ENCODE measurements at places on chromosomes 1 and 21. TPM values are rescaled to one million over a fixed set of nuclear protein-coding genes. Genes with fewer than 3 reads are reported as not detected.

The GCSAML gene
- total RNA-seq, result not detected

The RUNX1 gene
- total RNA-seq, result 12.1 TPM

The PLA2G2A gene
- total RNA-seq, result 13.0 TPM

The CD53 gene
- not detected for total RNA-seq

The CHIA gene
- total RNA-seq, result not detected

The YBX1 gene
- 622 TPM for total RNA-seq

The CORT gene
- total RNA-seq, result not detected

The NMNAT2 gene
- total RNA-seq, result 16.4 TPM

DNA sequence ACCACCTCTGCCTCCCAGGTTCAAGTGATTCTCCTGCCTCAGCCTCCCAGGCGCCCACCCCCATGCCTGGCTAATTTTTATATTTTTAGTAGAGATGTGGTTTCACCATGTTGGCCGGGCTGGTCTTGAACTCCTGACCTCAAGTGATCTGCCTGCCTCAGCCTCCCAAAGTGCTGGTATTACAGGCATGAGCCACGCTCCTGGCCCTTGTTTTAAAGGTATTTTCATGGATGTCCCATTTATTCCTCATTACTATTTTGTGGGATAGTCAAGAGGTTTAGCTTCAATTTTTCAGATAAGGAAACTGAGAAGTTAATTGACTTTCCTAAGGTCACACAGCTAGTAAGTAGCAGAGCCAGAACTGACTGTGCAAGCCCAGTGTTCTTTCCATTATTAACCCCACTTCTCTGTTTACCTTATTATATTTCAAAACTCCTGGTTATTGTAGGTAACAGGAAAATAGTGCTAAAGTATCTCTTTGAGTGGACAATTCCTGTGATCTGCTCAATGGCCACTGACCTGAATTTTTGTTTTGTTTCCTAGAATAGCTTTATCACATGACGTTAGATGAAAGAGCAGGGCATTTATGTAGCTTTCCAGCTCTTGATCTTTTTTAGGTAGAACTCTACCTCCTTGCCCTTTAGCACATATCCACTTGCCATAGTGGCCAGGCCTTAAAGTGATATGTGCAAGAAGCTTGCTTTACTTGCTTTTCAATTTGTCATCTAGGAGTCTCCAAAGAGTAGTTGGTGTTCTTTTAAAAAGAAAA is 13.6 kb downstream of the ZYG11B start:
- DNase-seq, result no peak

DNA sequence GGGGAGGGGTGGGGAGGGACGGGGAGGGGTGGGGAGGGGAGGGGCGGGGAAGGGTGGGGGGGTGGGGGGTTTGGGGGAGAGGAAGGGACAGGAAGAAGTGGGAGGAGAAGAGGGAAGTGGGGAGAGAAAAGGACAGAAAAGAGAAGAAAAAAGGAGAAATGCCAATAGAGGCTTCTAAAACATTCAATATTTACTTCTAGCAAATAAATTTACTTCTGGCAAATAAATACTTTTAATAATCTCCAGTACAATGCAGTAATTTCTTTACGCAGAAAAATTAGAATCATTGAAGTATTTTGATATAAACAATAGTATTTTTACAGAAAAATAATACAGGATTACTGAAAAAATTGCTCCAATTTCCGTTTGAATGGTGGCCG is 9.4 kb upstream of the GPR161 start:
- DNase-seq, result no peak

- no peak for DNase-seq
These were observed 1.4 kb upstream of the SPATA1 start for GRCh38 chr1:84504580-84505492.

DNA sequence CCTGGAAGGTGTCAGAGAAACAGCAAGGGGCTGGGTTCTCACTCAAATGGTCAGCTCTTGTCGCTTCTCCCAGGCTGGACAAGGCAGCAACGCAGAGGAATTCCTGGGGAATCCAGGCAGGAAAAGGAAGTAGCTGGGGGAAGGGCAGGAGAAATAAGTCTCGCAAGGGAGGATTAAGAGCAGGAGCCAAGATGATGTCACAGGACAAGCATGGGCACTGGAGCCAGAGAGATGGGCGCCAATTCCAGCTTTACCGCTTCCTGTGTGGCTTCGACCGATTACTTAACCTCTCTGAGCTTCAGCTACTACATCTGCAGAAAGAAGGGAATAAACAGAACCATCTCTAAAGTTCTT is 70.5 kb downstream of the SSBP3 start:
- DNase-seq, result no peak

DNA sequence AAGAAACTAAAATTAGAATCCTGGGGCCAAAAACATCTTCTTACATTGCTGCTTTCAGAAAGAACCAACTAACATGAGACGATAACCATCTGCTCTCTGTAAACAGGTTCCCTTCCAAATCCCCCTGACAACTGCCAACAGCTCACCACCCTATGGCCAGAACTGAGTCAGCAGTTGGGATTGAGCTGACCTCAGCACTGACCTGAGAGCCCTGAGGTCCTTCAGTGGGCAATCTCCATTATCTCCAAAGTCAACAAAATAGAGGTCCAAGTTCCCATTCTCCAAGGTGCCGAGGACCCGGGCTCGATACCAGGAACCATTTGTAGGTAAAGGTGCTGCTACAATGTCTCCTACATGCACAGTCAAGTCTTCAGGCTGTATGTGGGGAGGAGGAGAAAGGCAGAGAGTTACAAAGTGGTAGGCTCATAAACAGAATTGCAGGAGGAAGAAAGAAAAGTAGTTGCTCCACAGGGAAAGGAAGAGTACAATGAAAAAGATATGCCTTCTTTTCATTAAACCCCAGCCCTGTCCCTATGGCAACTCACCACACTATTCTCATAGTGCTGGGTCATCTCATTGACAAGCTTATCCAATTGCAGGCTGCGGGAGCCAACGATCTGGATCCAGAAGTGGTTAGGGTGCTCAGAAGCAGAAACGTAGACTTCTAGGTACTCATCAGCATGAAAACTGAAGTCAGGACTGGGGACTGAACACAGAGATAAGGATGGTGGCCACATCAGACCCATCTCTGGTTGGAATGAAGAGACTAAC is 12.8 kb upstream of the MRPL9 start:
- no peak for DNase-seq

- DNase-seq, result no peak
These were observed 8.1 kb upstream of the PMVK start for GRCh38 chr1:154944401-154945159.

DNA sequence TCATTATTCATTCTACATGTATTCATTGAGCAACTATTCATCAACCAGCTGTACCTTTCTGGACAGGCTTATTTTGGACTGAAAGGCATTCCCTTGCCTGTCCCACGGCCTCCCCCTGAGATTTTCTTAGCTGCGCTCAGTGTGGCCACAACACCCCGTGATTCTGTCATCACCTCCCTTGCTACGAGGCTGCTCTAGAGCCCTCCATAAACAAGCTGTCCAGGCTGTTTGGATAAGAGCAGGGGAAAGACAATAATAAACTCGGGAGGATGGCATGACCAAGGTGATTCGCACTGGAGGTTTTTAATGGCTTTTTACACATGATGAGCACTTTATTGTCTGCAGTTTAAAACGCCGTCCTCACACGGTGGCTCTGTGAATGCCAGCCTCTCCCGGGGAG is 139.7 kb downstream of the ROR1 start:
- no peak for DNase-seq

- DNase-seq, result no peak
These were observed 137.1 kb downstream of the PLA2G4A start for GRCh38 chr1:186965847-186966246.

- DNase-seq, result peak; percentile 85
These were observed 475 bp upstream of the NPPB start for GRCh38 chr1:11858968-11859871.

- no peak for DNase-seq
These were observed 67.2 kb downstream of the TTLL7 start for GRCh38 chr1:83931658-83932253.

DNA sequence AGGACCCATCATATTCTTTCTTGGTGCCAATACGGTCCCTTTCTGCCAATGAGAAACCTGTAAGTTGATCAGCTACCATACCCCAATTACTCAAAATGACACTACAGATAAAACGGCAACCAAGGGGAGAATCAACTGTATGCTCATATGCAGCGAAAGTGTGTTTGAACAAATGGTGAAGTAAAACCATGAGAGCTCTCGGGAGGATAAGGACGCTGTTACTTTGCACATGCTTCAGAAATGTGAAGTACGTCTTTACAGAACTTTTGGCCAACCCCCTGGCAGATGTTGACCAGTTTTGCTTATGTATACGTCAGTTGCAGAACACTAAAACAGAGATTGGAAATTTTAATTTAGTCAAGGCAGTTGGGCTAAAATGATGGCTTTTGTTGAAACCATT is 79.6 kb downstream of the PROX1 start:
- DNase-seq, result no peak

DNA sequence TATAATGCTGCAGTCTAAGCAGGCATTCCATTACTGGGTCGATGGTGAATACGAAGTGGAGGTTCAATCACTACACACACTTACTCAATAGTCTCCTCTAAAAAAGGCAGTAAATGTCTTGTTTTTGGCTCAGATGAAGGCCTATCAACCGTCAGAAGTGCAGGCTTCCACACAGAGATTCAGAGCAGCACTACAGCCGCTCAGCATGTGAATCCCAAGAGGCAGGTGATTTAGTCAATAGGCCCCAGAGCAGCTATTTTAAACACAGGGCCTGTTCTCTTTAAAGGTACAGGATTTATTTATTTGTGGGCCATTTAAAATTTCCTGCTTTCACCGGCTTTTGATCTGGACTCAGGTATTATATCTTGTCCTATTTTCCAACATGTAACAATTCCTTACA is 293.7 kb downstream of the RGS7 start:
- DNase-seq, result no peak

DNA sequence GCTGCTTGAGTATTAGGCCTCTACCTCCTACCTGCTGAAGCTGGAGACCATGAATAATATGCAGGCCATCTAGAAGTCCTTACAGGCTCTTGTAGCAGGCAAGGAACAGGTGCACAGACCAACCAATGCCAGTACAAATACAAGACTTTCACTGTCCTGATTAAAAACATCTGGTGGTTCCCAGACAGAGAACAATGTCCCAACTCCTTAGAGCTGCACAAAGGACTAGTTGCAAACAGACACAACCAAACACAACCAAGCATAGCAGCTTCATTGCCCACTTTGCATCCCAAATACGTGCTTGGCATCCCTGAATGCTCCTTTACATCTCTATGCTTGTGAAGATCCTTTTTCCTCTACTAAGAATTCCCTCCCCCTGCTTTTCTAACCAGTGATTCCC is 98.1 kb upstream of the CXADR start:
- DNase-seq, result no peak

DNA sequence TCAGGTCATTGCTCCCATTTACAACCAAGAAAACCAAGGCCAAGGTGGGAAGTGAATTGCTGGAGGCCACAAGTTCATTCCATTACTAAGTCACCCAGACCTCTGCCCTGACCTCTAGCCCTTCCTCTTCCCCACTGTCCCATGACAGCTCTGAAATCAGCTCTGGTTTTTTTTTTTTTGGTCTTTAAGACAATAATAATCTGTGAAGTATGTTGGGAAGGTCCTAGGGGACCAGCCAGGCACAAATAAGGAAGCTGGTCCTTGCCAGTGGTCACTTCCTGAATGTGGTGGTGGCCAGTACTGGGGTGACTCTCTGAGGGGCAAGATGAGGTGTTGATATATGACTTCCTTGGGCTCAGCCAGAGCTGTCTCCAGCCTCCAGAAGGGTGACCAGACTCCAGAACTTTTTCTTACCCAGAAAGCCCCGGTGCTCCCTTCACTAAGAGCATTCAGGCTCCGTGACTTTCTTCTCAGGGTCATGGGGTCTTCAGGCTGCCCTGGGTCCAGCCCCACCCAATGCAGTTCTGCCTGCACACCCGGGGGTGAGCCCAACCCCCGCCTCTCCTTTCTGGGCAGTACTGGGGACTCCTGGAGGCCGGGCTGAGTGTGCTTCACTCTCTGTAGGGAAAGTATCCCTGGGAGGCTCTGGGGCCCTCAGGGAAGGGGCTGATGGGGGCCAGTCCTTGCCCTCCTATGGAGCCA is 159.6 kb downstream of the PTPRU start:
- no peak for DNase-seq

- DNase-seq, result no peak
These were observed 10.9 kb upstream of the GOLT1A start for GRCh38 chr1:204224655-204225054.

DNA sequence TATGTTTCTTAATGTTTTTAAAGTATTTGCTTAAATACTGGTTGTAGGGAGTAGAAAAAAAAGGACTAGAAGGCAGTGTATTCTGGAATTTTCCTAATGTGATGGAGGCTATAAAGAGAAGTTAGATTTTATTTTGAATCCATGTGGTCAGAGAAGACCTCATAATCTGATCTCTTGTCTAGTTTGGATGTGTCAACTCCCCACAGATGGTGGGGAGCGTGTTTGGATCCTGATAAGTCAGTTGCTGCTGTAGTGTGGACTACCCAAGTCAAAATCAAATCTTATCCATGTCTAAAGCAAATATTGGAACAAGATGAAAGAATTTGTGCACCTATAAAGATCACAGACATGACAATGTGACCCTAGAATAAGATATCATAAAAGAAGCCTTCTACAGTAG is 918.0 kb downstream of the LTN1 start:
- DNase-seq, result no peak

- DNase-seq, result no peak
These were observed 14.8 kb upstream of the ZNF436 start for GRCh38 chr1:23384312-23385058.

- DNase-seq, result no peak
These were observed 57.2 kb downstream of the LAMC1 start for GRCh38 chr1:183080406-183080805.

DNA sequence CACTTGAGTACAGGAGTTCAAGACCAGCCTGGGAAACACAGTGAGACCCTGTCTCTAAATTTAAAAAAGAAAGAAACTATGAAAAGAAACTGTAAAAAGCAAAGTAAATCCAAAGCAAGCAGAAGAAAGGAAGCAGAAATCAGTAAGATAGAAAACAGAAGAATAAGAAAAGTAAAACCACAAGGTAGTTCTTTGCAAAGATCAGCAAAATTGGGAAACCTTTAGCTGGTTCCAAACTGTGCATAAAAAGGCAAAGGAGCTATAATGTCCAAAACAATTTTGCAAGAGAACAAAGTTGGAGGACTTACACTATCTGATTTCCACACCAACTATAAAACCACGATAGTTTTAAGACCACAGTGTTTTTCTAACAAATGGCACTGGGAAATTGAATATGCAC is 218.8 kb downstream of the RPS6KC1 start:
- no peak for DNase-seq

- no peak for DNase-seq
These were observed 25.3 kb downstream of the SERTAD4 start for GRCh38 chr1:210257698-210258529.

DNA sequence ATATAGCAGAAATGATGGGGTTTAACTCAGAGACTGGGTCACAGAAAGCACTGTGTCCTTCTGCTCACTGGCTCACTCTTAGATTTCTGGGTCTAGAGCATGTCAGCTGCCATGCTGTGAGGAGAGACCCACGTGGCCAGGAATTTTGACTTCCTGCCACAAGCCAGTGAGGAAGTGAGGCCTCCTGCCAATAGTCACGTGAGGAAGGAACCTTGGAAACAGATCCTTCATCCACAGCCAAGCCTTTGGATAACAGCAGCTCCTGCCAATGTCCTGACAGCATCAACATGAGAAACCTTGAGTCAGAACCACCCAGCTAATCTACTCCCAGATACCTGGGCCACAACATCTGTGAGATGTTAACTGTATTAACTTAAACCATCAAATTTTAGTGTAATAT is 114.5 kb upstream of the PLPPR5 start:
- DNase-seq, result no peak

Measured in Caco-2 (cell line).